ENCODE measurements at places on chromosomes 11 and 22.

- no peak overlapping the region for H3K27ac ChIP-seq
- no peaks in the 10 kb centered on the region for H3K27me3 ChIP-seq
- DNase-seq: no peak
- H3K36me3 ChIP-seq: no peaks in the 10 kb centered on the region
Observed at GRCh38 chr22:37244922-37245722, 1.1 kb upstream of the RAC2 start.

GRCh38 chr11:116916052-116916451 is 78.6 kb upstream of the APOA1 start:
- H3K4me3 ChIP-seq: no peak overlapping the region
- no peak for DNase-seq
- no peaks in the 10 kb centered on the region for H3K36me3 ChIP-seq
- H3K27ac ChIP-seq: no peak overlapping the region

GRCh38 chr11:73234471-73235181 is 16.5 kb downstream of the P2RY2 start:
- DNase-seq: peak; percentile 0
- H3K4me1 ChIP-seq: peaks cover under 1% of the 10 kb centered on the region
- no peaks in the 10 kb centered on the region for H3K27me3 ChIP-seq
- no peak overlapping the region for H3K4me3 ChIP-seq
- H3K27ac ChIP-seq: no peak overlapping the region
- H3K36me3 ChIP-seq: peaks cover 18% of the 10 kb centered on the region

GRCh38 chr11:75262436-75262835 is 21.9 kb downstream of the TPBGL start:
- H3K4me3 ChIP-seq: no peak overlapping the region
- no peaks in the 10 kb centered on the region for H3K4me1 ChIP-seq
- H3K36me3 ChIP-seq: no peaks in the 10 kb centered on the region
- DNase-seq: no peak
- no peak overlapping the region for H3K27ac ChIP-seq

- H3K4me3 ChIP-seq: no peak overlapping the region
- no peaks in the 10 kb centered on the region for H3K36me3 ChIP-seq
- no peaks in the 10 kb centered on the region for H3K4me1 ChIP-seq
- no peaks in the 10 kb centered on the region for H3K27me3 ChIP-seq
- no peak overlapping the region for H3K27ac ChIP-seq
Observed at GRCh38 chr11:92845390-92845789, 124.1 kb upstream of the MTNR1B start.

DNA sequence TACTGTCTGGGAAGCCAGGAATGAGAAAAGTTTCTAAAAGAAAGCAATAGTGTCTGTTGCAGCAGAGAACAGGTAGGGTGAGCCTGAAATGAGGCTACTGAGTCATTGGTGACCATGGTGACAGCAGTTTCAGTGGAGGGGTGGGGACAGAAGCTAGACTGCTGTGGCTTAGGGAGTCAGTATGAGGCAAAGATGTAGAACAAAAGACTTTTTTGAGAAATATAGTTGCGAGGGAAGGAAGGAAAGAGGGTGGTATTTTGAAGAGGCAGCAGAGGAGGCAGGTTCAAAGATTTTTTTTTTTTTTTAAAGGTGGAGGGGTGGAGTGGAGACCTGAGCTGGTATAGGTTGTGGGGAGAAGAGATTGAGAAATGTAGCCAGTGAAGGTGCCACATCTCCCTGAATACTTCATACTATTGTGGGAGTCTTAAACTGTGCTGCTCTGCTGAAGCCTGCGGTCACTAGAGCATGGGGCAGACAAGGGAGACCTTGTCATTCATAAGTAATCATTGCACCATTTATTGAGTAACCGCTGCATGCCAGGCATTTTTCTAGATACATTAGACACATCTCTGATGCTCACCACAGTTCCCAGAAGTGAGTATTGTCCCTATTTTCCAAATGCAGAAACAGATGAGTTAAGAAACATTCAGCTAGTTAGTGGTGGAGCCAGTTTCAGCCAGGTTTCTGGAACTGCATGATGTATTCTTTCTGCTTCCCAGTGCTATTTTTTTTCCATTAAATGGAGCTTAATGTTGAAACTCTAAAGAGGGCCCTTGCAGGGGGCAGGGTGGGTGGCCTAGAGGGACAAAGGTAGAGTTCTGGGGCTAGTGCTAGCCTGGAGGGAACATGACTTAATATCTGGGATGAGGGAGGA is 49.9 kb downstream of the STIM1 start:
- peak overlapping the region; percentile 55 for H3K27ac ChIP-seq
- DNase-seq: peak; percentile 45
- H3K27me3 ChIP-seq: no peaks in the 10 kb centered on the region
- no peaks in the 10 kb centered on the region for H3K36me3 ChIP-seq

GRCh38 chr22:35349368-35349703 is 31.6 kb upstream of the HMOX1 start:
- H3K27me3 ChIP-seq: no peaks in the 10 kb centered on the region
- H3K27ac ChIP-seq: no peak overlapping the region
- peak; percentile 82 for DNase-seq
- H3K36me3 ChIP-seq: peaks cover 7% of the 10 kb centered on the region

DNA sequence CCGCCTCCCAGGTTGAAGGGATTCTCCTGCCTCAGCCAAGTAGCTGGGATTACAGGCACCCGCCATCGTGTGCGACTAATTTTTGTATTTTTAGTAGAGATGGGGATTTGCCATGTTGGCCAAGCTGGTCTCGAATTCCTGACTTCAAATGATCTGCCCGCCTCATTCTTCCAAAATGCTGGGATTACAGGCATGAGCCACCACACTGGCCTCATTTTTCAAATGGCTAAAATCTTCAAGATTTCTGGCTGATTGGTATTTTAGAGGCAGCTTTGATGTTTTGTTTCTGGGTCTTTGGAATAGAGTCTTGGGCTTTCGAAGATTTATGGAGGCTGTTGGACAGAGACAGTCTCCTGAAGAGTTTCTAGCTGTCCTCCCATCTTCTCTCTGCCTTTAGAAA is 5.8 kb upstream of the SLC3A2 start:
- H3K4me1 ChIP-seq: peaks cover 13% of the 10 kb centered on the region
- no peak for DNase-seq
- no peaks in the 10 kb centered on the region for H3K27me3 ChIP-seq
- no peak overlapping the region for H3K27ac ChIP-seq

GRCh38 chr22:21939461-21939913 is 13.2 kb downstream of the PPM1F start:
- H3K36me3 ChIP-seq: no peaks in the 10 kb centered on the region
- no peaks in the 10 kb centered on the region for H3K27me3 ChIP-seq
- H3K4me3 ChIP-seq: no peak overlapping the region
- DNase-seq: no peak
- H3K4me1 ChIP-seq: peaks cover 75% of the 10 kb centered on the region
- peak overlapping the region; percentile 94 for H3K27ac ChIP-seq

- no peaks in the 10 kb centered on the region for H3K4me1 ChIP-seq
- no peak for DNase-seq
- no peaks in the 10 kb centered on the region for H3K36me3 ChIP-seq
- no peak overlapping the region for H3K4me3 ChIP-seq
- H3K27ac ChIP-seq: no peak overlapping the region
Observed at GRCh38 chr11:129795089-129795488, 20.6 kb upstream of the TMEM45B start.

DNA sequence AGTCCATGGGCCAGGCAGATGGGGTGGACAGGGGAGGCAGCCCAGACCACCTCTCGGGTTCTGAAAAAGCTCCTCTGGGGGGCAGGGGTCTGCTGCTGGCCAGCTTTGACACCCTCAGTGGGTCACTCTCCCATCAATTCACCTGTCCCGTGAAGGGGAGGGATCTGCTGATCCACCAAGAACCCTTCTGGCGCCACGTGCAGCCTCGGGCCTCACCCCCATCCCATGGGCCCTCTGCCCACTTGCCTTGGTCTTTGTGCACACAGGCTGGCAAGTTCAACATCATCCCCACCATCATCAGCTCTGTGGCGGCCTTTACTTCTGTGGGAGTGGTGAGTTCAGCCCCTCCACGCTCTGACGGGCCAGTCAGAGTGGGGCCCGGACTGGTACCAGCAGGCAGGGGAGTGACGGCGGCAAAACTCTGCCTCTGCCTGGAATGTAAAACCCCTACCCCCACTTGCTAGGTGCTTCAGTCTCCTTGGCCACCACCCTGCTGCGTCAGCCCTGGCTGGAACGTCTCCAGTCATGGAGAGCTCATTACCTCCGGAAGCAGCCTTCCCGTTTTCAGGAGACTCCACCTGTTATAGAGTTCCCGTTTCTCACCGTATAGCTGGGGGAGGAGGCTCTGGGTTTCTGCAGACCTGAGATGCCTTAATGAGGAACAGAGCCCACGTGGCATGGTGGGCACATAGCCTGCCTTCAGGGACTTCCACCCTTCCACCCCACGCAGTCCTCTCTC is 12.7 kb downstream of the PRG3 start:
- H3K27ac ChIP-seq: no peak overlapping the region
- H3K27me3 ChIP-seq: no peaks in the 10 kb centered on the region
- no peaks in the 10 kb centered on the region for H3K36me3 ChIP-seq
- no peak overlapping the region for H3K4me3 ChIP-seq
- H3K4me1 ChIP-seq: peaks cover 7% of the 10 kb centered on the region

- no peak overlapping the region for H3K4me3 ChIP-seq
- no peaks in the 10 kb centered on the region for H3K27me3 ChIP-seq
- H3K36me3 ChIP-seq: no peaks in the 10 kb centered on the region
- no peaks in the 10 kb centered on the region for H3K4me1 ChIP-seq
Observed at GRCh38 chr22:44309137-44309536, 3.6 kb downstream of the SHISAL1 start.

DNA sequence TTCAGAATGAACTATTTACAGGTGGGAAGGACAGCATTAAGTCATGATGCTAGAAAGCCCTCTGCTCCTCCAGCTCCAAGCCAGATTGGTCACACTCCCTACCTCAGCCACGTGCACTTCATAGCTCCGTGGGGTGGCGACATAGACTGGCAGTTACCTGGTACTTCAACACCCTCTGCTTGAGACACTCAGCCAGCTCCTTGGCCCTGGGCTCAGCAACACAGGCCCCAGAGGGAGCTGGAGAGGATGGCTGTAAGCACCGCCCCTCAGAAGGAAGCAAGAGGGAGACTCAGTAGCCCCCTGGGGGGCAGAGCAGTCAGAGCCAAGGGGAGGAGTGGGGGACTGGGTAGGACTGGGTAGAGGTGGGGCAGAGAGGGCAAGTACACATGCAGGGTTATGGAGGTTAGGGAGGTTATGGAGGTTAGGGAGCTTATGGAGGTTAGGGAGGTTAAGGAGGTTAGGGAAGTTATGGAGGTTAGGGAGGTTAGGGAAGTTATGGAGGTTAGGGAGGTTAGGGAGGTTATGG is 102.1 kb upstream of the BID start:
- H3K36me3 ChIP-seq: peaks cover 8% of the 10 kb centered on the region
- H3K4me1 ChIP-seq: no peaks in the 10 kb centered on the region
- peak; percentile 90 for DNase-seq
- no peak overlapping the region for H3K4me3 ChIP-seq
- no peaks in the 10 kb centered on the region for H3K27me3 ChIP-seq
- H3K27ac ChIP-seq: no peak overlapping the region

Data from thyroid gland (tissue), 4 donors.